ENCODE measurements at places on chromosomes 1 and 21.

GRCh38 chr1:81374481-81374880 is 426.3 kb upstream of the ADGRL2 start:
- no peak for DNase-seq

DNA sequence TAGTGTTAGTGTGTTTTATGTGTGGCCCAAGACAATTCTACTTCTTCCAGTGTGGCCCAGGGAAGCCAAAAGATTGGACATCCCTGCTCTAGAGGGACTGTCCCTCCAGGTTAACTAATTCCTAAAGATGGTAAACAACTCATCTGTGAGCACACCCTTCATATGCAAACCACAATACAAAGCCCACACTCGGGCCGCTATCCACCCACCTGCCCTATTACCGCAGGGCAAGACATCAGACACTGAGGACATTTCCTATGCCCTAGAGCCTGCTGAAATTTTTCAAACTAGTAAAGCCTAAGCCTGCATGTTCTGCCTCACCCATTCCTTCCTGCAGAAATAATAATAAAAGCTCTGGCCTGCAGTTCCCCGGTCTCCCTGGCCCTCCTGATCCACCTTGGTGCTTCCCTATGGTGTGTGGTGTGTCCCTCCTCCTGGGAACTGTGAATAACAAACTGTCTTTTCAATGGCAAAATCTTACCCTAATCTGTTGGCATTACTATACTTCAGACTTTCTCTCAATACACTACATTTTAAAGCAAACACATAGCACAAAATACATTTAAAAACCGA is 39.3 kb upstream of the NTPCR start:
- no peak for DNase-seq

DNA sequence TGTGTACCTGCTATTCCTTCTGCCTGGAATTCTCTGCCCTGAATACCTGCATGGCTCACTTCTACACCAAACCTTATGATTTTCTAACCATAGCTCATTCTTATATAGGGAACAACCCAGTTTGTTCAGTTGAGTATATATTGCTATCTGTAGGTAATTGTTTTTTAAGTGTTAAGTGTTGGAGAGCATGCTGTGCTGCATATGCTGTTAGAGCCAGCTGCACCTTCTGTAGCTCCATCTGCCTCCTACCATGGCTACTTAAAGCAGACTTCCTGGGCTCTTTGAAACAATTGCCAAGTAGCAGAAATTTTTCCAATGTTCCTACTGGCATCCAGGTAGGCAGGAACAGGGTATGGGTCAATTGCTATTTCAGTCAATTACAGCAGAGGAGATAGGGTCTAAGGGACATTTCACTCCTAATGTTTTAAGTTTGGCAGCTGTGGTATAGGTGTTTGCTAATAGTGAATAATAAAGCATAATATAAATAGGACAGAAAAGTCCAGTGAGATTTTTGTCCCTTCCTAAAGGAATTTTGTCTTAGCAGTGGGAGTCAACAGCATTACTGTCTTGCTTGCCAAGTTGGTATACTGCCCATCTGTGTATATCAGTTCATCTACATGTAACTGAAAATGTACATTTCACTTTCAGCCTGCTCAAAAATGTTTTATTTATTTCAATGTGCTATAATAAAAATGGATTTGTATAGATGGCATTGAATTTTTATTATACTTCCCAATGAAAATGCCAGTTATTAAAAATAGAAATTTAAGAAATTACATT is 34.0 kb upstream of the C1orf115 start:
- DNase-seq, result no peak

DNA sequence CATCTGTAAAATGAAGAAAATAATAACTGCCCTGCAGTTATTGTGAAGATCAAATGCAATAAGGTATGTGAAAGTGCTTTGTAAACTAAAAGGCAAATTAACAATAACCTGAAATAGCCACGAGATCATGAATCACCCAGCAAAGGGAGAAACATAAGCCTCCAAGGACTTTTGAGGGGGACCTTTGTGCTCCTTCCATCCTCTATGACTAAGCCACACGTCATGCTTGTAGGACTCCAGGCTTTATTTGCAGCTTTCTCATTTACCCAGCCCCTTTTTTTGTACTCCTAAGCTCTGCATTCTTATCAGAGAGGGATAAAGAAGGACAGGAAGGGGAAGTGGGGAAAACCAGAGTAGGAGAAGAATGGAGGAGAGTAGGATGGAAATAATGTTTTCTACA is 115.1 kb downstream of the PROX1 start:
- DNase-seq, result no peak

DNA sequence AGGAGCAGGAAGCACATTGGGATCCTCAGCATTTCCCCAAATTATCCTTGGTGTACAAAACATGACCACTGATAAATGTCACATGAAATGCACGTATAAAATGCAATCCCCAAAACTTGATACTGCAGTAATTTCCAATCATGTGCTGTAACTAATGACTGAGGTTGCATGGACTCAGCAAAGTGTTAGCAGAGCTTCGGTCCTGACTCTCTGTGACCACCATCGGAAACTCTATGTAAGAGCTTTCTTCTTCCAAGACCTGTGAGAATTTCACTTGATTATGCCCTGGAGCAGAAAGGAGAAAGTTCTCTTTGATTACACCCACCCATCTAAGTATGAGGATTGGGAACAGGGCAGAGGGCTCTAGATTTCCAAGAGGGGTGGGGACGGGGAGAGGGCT is 908 bp downstream of the CD53 start:
- no peak for DNase-seq
